GM18507 (cell line): ENCODE measurements at places on chromosomes 12 and 14.

- DNase-seq: no peak
Observed at GRCh38 chr14:22836301-22837113, at the start of gene MMP14. Gene MMP14, plus strand, starts transcription at chr14:22836585. Its CDS starts 233 bp downstream, at chr14:22836818.

DNA sequence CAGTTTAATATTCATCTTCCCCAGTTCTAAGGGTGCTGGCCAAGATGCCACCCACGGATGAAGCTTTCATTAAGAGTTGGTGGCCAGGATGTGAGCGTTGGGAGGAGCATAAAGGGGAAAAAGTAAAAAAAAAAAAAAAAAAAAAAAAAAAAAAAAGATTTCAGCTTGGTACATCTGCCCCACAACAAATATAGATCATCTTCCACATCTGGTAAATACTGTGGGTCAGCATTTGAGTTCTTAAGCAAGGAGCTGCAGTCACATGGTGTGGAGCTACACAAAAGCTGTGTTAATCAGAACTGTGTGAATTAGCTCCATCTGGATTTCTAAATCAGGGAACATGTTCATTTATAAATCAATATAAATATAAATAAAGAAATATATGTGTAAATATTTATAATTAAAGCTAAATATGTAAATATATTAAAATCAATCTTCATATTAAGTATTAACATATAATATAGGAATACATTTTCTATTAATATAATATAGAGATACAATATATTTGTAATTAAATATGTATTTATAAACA lies 262.3 kb downstream of the NUAK1 start:
- DNase-seq: no peak

DNA sequence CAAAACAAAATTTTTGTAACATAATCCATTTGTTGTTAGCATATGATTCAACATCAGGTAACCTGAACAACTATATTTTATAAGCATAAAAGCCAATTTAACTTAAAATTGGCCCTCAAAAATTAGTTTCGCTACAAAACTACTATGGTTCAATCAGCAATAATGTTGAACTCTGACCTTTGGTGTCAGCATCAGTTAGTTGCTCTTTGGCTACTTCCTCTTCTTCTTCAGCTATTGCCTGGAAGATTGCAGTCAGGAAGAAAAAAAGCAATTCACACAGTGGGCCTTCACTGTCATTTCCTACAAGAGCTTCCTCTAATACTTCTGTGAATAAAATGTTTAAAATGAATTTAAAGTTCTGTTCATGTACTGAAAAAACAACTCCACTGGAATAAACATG lies 78.2 kb upstream of the CFL2 start:
- DNase-seq: no peak

DNA sequence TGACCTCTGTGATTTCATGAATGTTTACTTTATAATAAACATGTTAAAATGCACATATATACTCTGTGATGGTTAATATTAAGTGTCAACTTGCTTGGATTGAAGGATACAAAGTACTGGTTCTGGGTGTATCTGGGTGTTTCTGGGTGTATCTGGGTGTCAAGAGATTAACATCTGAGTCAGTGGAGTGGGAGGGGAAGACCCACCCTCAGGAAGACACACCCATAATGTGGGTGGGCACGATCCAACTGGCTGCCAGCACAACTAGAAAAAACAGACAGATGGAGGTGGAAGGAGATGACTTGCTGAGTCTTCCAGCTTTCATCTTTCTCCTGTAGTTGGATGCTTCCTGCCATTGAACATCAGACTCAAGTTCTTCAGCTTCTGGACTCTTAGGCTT lies 11.9 kb downstream of the NUP37 start:
- no peak for DNase-seq

- DNase-seq: no peak
Observed at GRCh38 chr12:121489874-121490273, 90.0 kb downstream of the RNF34 start.

DNA sequence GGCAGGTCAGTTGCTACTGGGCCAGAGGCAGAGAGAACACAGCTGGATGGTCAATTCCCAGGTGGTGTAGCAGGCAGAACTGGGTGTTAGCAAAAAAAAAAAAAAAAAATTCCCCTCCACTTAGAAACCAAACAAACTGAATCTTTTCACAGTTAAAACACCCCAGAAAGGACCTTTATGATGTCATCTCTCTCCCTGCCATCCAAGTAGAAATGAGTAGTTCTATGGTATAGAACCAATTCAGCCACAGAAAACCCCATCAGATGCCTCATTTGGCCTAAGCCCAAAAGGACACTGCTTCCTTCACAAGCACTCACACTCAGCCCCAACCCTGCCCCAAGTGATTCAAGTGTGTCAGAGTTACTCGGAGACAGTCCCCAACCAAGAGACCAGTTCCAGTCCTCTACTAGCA lies 230.8 kb downstream of the DPF3 start:
- no peak for DNase-seq

DNA sequence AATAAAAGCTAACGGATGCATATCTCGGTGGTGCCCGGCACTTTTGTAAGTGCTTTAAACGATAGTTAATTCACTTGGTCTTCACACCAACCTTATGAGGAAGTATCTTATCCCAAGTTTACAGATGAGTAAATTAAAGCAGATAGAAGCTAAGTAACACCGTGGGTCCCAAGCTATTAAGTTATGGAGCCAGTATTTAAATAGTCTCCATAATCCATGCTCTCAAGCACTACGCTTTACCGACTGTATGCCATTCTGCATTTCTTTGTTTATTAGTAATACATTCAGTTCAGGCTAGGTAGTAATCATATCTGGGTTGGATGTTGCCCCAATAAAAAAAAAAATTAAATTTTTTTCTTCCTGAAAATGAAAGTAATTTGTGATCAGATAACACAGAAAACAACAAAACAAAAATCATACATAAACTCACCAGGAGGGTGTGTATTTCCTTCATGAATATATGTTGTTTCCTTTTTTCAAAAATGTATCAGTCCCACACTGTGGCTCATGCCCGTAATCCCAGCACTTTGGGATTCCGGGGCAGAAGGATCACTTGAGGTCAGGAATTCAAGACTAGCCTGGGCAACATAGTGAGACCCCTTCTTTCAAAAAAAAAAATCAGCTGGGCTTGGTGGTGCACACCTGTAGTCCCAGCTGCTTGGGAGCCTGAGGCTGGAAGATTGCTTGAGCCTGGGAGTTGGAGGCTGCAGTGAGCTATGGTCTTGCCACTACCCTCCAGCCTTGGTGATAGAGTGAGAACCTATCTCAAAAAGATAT lies 1.4 kb upstream of the M6PR start:
- DNase-seq: no peak

DNA sequence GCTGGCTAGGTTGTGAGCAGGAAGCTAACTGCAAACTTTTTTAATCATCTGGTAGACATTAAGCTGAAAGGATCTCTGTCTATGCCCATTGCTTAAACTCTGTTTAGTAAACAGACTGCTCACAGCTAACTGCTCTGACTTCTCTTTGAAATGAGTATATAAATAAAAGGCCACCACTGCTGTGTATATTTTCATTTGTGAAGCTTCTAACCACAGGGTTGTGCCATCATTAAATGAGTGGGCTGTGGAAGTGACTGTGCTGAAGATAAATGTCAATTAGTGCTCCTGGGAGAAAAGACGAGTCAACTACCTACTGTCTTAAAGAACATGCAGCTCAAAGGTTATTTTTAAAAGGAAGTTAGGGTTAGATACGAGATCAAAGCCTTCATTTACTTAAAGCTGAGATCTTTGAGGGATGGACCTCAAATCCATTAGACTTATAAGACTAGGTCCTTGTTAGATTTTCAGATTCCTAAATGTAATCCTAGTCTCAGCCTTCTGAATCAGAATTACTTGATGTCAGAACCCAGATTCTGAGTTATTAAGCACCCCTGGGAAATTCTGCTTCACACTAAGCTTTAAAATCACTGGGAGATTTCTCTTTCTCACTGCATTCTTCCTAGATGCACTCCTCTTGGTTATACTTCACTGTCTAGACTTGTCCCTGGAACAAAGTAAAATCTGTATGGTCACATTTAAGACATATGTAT lies 213.1 kb upstream of the FLRT2 start:
- DNase-seq: no peak

DNA sequence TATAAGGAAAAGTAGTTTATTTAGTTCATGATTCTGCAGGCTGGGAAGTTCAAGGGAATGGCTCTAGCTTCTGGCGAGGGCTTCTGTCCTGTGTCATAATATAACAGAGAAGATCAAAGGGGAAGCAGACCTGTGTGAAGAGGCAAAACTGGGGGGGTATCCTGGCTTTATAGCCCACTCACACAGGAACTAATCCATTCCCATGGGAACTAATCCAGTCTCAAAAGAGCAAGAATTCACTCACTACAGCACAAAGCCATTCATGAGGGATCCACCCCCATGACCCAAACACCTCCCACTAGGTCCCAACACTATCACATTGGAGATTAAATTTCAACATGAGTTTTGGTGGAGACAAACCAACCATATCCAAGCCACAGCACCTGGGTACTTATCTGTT lies 6.9 kb downstream of the ALDH6A1 start:
- no peak for DNase-seq

GRCh38 chr14:95466506-95466905 lies 49.9 kb downstream of the SYNE3 start:
- DNase-seq: no peak

GRCh38 chr12:63766498-63766897 lies 13.2 kb upstream of the RXYLT1 start:
- no peak for DNase-seq

DNA sequence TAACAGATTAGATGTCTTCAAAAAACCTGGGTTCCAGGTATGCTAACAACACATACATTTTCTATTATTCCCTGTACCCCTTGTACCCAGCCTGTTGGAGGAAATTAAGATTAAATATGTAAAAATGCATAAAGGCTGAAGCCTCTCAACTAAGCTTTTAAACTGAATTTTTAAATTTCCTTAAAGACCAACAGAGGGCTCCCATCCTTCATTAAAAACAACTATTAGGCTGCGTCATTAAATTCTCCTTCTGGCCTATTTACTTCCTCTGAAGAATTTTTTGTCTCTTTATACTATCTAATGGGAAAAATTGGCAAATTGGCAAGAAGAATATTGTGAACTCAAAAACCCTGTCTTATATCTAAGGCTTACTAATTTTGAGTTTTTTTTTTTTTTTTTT lies 21.8 kb downstream of the SENP1 start:
- DNase-seq: no peak

DNA sequence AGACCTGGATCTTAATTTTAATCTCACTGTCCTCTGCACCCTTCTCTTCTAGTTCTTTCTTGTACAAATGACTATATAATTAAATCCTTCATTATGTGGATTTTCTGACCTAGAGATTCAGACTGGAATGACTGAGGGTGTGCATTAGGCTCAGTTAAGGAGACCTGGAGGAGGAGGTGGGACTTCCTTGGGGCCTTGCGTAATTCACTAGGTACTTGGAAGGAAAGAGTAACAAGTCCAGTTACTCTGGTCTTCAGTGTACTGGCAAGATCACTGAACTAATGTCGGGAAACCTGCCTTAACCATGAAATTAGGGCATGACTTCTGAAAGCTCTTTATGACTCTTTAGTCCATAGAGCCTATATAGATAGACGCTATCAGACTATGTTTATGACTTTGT lies 441.4 kb downstream of the EGLN3 start:
- no peak for DNase-seq

DNA sequence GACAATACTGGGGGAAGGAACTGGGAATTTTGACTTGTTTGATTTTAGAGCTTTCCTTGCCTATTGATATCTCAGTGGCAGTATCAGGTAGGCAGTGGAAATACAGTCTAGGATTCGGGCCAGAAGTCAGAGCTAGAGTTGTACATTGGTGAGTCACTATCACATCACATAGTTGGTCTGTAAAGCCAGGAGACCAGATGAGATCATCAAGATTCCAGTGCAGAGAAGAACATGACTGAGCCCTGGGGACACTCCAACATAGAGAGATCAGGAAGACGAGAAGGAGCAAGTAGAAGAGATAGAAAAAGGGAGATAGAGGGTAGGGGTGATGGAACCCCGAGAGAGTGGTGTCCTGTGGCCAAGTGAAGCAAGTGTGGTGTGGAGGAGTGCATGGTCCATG lies 46.6 kb upstream of the NR1H4 start:
- DNase-seq: no peak

GRCh38 chr12:68762691-68763090 lies 16.7 kb downstream of the SLC35E3 start:
- no peak for DNase-seq

DNA sequence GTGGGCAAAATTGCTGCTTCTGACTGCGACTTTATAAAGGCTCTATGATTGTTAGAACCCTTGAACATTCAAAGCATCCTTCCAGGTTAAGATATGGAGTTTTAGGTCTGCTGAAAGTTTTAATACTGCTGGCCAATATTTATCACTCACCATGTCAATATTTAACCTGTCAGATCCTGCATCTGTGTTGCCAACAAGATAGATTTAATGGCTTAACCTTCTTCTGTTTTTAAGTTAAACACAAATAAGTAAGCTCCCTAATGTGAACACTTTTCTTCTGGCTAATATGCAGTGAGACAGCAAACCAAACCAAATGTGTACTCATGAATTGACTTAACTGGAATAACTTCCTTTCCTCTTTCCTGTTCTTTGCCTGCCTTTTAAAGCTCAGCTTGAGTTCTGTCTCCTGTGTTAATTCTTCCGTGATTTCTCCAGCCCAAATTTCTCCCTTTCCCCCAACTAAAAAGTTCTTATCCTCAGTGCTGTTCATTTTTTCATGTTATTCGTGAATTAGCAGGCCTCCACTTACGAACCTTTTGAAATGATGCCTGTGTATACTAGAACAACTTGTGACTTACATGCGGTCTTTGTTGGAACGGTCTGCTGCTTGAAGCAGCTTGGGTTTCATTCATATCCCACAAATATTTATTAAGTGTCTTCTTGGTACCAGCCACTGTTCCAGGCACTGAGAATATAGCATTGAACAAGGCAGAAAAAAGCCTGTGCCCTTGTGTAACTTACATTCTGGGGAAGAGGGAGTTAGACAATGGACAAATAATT lies 9.1 kb downstream of the FBXW8 start:
- DNase-seq: no peak

DNA sequence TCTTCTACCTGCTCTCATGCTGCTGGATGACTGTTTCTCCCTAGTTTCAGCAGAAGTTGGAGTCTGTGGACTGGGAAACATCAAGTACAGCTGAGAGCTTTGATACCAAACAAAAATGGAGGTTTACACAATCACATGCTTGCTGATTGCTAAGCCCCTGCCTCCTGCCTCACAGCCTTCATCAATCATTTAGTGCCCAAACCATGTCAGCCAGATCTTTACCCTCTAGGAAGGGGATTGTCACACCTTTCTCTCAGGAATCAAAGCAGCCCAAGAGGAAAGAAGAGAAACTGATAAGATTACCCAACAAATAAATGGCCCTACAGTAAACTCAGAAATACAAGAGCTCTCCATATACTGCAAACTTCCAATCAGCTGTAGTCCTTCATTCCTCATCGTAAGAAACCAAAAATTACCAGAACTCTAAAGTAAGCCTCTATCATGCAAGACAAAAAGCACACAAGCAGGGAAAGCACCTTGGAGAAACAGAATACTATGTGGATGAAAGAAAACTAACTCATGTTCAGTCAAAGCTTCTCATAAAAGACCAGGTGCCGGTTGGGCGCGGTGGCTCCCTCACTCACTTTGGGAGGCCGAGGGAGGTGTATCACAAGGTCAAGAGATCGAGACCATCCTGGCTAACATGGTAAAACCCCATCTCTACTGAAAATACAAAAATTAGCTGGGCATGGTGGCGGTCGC lies 63.6 kb upstream of the RESF1 start:
- DNase-seq: no peak

GRCh38 chr14:20671597-20672283 lies 12.6 kb upstream of the RNASE4 start:
- no peak for DNase-seq
